Activated CD4-positive, alpha-beta T cell treated with anti-CD3 and anti-CD28 coated beads for 36 hours (primary cell): ENCODE measurements at places on chromosomes 7 and 10.

DNA sequence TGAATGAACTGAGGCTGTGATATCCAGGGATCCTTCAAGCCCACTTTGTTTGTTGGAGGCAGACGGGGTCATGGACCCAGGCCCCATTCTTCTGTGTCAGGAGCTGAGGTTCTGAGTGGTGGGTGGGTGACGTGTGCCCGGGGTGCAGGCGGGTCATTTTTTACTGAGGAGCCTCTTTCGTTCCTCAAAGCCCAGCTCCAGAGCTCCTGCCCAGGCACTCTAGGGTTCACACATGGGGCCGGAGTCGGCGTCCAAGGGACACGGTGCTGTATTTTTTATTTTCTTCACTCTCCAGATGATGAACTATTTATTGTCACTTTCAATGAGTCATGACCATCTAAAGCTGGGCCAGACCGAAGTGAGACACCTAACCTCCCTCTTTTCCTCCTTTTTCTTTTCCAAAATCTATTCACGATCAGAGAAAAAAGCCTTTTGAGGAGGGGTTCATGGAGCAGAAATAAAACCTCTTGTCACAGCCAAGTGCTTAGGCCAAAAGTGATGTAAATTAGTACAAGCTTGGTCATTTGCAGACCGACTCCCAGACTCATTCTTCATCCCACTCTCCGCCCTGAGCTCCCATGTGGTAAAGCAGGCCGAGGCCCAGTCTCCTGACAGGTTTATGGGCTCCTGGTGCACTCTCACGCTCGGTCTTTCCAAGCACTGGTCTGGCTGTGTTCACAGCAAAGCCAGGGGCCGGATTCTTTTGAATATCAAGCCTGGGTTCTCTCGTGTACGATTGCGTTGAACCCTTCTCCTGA, 41.4 kb upstream of the PITRM1 start:
- no peak for DNase-seq

DNA sequence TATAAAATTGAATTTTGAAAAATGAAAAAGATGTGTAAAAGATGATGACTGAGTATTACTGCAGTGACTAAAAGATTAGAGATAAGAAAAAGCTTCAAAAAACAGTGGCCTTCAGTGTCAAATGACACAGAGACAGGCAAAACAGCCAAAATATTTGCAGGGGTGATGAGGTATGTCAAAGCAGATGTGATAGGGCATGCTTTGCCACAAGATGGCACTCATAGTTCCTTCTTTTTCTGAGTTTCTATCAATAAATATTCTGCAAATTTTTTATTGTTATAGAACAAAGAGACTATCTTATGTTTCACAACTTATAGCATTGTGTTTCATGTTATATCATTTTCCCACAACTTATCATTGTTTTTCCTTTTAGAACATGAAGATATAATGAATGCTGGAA, 344.1 kb upstream of the HPS1 start:
- no peak for DNase-seq

DNA sequence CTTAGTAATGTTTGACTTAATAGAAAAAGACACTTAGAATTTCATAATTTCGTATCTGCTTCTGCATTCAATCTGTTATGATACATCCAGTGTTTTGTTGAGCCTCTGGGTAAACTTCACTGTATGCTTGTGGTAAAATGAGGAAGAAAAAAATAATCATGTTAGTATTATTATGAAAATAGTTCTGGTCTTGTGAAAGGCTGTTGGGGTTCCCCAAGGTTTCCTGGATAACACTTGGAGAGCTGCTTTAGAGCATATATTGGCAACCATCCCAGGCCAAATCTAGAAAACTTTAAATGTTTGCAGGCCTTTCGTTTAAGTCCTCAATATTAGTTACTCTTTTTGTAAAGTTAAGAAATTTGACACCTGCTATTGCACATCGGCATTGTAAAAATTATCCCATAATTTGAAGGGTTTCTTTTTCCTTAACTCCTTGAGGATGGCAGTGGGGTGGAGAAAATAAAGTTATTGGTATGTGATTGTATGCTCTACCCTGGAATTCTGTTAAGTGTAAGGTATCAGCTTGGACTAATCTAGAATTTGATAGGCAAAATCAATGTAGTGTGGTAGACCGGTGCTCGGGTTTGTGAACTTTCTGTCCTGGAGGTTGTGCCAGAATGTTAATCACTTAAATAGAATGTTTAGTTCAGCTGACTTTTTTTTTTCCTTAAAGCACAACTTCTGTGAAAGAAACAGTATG, 54.5 kb downstream of the WAC start:
- no peak for DNase-seq

GRCh38 chr10:30812018-30812851, 182.7 kb upstream of the LYZL2 start:
- DNase-seq = peak; percentile 17

DNA sequence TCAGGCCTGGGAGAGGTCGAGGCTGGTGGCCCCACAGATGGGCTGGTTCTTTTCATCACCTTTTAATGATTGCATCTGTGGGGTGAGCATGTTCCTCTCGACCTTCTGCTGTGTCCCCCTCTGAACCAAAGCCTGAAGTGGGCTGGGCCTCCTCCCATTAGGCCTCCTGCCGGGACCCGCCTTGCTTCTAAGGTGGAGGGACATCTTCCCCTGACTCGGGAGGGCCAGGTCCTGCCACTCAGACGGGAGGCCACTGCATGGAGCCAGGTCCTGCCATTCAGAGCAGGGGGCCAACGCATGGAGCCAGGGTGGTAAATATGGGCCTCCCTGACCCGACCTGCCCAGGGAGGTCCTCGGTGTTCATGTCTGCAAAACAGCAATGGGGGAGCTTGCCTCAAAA, 188.4 kb downstream of the EBF3 start:
- DNase-seq = no peak

DNA sequence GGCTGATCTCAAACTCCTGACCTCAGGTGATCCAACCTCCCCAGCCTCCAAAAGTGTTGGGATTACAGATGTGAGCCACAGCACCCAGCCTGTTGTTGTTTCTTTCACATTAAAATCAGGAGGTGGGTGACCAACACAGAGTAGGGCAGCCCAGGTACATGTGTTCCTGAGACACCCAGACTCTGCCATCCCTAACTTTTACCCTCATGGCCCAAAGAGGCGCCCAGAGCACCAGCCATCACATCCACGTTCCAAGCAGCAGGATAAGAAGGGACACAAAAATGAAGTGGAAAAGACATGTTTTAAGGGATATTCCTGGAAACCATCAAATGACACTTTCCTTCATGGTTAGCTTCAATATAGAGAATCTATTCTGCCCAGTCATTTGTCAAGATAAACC, 159.6 kb upstream of the KLF6 start:
- DNase-seq = no peak

GRCh38 chr10:84654671-84655070, 326.3 kb downstream of the CCSER2 start:
- DNase-seq = no peak
